Peyer's patch (tissue), 4 donors: ENCODE measurements at places on chromosomes 6 and 20.

DNA sequence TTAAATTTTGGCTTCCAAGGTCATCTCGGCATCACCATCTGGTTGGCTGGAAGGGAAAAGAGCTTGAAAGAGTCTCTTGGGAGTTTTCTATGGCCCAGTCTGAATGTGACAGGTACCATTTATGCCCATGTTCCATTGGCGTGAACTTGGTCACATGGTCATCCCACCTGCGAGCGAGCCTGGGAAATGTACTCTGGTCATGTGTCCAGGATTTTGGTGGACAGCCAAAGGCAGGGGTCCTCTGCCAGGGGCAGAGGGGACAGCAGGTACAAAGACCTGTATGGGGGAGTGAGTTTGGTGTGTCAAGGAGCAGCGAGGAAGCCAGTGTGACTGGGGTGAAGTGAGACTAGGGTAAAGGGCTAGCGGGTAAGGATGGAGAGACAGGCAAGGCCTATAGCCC is 112.6 kb downstream of the CDC5L start:
- no peak for DNase-seq

DNA sequence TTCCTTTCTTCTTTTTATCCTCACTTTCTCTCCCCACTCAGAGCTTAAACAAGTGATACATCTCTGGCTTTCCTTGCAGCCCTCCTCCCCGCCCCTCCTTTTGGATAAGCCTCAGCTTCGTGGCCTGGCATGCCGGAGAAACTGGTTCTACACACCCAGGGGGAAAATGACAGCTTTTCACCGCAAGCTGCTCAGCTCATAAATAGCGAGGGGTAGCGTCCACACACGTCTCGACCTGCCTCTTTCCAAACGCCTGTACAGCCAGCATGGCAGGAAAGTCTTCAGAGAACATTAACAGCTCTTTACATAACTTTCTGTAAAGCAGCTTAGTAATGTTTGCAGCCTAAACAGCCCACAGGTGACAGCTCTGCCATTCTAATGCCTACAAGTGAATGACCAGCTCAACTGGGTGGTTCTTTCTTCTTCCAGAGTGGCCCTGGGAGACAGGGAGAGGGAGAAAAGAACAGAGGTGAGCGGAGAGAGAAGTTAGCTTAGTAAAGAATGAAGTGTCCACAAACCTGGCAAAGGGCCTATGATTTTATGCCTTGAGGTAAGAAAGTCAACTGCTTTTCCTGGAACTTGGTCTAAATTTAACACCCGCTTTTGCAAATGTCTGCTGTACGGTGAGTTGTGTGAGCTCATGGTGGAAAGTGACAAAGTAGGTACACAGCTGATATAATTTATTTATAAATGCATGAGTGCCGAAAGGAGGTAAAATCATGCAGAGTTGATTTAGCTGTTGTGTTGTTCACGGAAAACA is 251.5 kb downstream of the TFAP2A start:
- DNase-seq, result no peak

DNA sequence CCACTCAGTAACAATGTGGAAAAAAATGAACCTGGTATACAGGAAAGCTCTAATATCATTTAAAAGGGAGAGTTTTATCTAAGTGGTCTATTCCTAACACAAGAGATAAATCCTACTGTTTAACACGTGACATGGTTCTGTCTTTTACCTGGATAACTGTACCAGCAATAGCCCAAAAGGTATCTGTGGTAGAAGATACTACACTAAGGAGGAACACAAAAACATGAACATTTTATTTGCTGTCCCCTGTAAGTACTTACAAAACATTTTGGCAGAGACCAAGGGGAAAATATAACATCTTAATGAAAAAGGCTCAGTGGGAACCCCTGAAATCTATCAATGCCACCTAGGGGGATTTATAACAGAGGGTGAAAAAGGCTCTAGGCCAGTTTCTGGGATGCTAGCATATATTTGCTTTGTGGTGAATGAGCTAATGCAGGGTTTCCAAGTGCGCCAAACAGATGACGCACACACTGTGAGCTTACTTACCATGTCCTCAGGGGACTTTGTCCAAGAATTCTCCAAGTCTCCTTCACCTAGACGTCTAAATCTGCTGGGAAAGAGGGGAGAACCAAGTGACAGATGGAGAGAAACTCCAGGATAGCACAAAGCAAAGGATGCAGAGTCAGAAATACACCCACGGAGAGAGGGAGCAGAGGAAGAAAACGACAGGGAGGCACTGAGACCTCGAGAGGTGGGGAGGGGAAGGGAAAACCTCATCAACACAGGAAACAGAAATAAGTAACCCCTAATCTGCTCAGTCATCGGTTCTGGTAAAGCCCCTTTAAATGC is 147.9 kb upstream of the PRND start:
- DNase-seq, result no peak

DNA sequence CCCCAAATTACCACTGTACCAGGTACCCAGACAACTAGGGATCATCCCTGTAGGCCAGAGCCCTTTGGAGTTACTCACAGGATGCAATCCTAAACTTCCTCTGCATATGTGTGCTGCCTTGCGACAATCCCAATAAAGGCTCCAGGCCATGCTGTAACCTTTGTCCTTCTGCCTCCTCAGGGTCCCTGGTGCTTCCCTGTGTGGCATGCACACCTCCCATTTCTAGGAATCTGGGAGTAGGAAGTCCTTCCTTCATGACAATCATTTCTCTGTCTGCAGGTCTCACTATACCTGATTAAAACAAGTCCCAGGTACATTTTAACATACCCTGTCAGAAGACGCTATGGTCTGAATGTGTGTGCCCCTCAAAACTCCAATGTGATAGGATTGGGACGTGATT is 37.0 kb upstream of the MCUR1 start:
- no peak for DNase-seq

DNA sequence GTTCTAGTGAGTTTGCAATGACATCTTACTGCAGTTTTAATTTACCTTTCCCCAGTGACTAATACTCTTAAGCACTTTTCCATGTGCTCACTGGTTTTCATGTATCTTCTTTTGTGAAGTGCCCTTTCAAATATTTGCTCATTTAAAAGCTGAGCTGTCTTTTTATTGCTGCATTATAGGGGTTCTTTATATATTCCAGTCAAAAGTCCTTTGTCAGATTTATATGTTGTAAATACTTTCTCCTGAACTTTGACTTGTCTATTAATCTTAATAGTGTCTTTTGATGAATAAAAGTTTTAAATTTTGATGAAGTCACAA is 50.2 kb upstream of the ELOVL5 start:
- DNase-seq, result no peak

- DNase-seq, result no peak
These were observed 8.9 kb upstream of the TAAR5 start for GRCh38 chr6:132598473-132598872.

GRCh38 chr6:86937219-86938079 is at the start of gene HTR1E:
TSS of gene HTR1E (plus strand) at chr6:86937528. CDS start at chr6:87015335, 77,807 bp downstream.
- peak; percentile 41 for DNase-seq

DNA sequence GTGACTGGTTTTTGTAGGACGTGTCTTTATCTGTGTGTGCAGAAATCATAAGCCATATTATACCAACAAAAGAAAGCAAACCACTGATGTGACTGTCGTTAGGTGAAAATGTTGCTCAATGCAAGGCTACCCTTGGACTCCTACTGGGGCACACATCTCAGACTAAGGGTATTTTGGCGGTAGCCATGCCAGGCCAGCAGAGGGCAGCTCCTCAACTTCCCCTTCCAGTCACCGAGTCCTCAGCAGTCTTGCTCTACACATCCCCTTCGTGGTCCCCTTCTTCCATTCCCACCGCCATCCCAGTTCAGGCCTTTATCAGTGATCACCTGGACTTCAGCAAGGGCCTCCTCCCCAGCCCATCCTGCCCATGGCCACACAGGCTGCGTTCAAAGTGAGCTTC is 113.7 kb upstream of the GGTLC1 start:
- DNase-seq, result no peak

- DNase-seq, result no peak
These were observed 129.9 kb downstream of the FYN start for GRCh38 chr6:111743360-111743759.

- DNase-seq, result no peak
These were observed 15.0 kb downstream of the RBM39 start for GRCh38 chr20:35726842-35727711.

GRCh38 chr6:143967706-143968376 is 40.2 kb downstream of the PLAGL1 start:
- DNase-seq, result no peak

DNA sequence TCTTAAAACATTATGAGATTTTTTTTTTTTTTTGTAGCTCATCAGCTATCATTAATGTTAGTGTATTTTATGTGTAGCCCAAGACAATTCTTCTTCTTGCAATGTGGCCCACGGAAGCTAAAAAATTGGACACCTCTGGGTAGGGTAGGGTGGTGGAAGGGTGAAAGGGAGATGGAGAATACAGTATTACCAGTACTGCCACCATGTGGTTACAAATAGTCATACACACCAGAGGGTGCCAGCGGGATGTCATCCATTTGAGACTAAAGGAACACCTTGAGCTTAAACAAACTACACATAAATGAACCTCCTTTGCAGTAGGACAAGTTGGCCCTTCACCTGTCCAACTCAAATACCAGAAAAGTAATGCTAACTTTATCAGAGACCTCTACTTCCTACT is 601.9 kb downstream of the HTR1B start:
- peak; percentile 46 for DNase-seq

DNA sequence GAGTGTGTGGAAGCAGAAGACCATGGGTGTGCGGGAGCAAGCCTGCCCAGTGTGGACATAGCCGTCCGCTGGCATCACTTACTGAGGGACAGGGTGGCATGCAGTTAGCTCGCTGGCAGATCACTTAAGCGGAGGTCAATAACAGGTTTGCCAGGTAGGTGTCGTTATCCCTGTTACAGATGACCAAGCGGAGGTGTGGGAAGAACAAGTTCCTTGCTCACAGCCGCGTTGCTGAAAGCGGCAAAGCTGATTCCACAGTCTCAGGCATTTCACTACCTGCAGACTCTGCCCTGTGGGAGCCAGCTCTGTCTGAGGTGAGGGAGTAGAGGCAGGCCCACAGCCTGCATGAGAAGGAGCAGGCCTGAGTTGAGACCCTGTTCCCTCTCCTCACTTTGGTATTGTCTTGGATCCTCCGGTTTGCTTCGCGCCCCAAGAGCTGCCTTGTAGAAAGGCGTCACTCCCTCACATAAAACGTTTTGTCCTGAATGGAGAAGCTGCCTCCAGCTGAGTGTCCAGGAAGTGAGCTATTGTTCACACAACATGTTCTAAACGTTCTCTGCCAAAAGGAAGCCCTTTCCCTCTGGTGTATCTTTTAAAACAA is 96.9 kb downstream of the TCP11 start:
- no peak for DNase-seq

GRCh38 chr6:42933205-42933604 is 3.9 kb downstream of the CNPY3 start:
- no peak for DNase-seq

DNA sequence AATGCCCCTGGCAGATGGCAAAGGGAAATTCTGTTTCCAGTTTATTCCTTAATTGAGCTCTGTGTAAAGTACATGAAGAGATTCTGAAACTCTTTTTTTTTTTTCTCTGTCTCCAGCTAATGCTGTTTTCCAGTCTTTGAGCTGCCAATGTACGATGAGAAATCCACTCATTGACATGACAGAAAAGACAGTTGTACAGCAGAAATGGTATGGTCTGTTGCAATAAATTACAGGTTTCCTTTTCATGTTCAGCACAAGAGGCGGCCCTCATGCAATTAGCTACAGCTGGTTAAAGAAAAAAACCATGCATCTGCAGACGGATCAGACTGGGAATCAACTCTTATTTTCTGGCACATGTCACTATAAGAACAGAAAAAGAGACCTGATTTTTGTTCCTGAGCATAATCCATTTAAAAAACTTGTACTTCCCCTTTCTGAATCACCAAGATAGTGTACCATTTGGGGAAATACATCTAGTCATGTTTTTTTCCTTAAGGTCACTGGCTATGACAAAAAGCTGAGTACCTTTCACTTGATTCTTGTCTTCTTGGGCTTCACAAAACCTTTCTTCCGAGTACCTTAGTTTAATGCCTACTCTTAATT is 289.8 kb upstream of the PREP start:
- no peak for DNase-seq

DNA sequence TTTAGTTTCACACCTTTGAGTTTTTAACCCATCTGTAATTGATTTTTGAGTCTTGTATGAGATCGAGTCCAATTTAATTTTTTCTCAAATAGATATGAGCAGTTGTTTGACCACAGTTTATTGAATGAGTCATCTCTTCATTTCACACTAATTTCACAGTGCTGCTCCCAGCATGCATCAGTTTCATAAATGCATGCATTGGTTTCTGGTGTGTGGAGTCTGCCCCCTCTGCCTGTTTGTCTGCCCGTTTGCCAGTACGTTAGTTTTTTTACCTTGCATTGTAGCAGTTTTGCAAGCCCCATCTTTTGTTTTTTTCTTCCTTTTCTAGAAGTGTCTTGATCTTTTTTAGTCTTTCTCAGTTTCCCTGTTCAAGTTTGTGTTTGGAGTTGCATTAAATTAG is 11.9 kb downstream of the SLX4IP start:
- peak; percentile 59 for DNase-seq

GRCh38 chr6:29949934-29950333 is 7.6 kb downstream of the HLA-A start:
- no peak for DNase-seq

GRCh38 chr6:90444160-90444714 is 142.6 kb downstream of the MAP3K7 start:
- DNase-seq, result no peak

DNA sequence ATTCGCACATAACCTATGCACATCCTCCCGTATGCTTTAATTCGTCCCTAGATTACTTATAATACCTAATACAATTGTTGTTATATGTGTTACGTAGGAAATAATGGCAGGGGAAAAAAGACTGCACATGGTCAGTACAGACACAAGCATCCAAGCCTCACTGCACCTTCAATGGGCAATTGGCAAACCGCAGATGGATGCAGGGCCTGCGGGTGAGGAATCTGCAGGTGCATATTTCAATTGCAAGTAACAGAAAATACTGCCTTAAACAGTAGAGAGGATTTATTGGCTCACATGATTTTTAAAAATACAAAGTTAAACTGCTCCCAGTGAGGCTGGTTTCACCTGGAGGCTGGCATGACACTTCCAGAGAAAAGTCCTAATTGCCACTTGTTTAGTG is 142.1 kb upstream of the MLN start:
- no peak for DNase-seq

GRCh38 chr6:41504466-41505121 is 41.6 kb upstream of the FOXP4 start:
- DNase-seq, result no peak

DNA sequence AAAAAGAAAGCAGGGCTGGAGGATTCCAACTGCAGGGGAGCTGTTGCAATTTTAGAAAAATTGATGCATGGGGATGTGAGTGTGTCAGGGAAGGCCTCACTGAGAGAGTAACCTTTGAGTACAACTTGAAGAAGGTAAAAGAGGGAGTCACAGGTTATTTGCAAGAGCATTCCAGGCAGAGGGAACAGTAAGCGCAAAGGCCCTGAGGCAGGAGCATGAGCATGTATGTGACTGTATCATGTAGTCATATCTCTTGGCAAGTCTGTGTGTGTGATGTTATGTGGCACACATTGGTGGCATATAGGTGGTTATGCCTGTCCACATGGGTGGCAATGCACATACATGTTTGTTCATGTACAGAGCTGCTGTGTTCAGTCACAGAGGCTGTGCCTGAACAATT is 71.2 kb upstream of the ZNFX1 start:
- no peak for DNase-seq
